ENCODE measurements at places on chromosomes 4 and X.

- DNase-seq: no peak
Measured at GRCh38 chr4:121377076-121377475, 3.7 kb downstream of the QRFPR start.

- DNase-seq: no peak
Measured at GRCh38 chr4:110636680-110637407, 14.0 kb upstream of the PITX2 start.

- DNase-seq: peak; percentile 33
Measured at GRCh38 chr4:113952452-113953029, 26.9 kb downstream of the ARSJ start.

- DNase-seq: no peak
Measured at GRCh38 chrX:39757971-39758370, 339.8 kb downstream of the BCOR start.

GRCh38 chr4:2817701-2818350 is 24.9 kb downstream of the SH3BP2 start:
- no peak for DNase-seq

GRCh38 chr4:44914223-44914622 is 187.9 kb upstream of the GNPDA2 start:
- DNase-seq: no peak

DNA sequence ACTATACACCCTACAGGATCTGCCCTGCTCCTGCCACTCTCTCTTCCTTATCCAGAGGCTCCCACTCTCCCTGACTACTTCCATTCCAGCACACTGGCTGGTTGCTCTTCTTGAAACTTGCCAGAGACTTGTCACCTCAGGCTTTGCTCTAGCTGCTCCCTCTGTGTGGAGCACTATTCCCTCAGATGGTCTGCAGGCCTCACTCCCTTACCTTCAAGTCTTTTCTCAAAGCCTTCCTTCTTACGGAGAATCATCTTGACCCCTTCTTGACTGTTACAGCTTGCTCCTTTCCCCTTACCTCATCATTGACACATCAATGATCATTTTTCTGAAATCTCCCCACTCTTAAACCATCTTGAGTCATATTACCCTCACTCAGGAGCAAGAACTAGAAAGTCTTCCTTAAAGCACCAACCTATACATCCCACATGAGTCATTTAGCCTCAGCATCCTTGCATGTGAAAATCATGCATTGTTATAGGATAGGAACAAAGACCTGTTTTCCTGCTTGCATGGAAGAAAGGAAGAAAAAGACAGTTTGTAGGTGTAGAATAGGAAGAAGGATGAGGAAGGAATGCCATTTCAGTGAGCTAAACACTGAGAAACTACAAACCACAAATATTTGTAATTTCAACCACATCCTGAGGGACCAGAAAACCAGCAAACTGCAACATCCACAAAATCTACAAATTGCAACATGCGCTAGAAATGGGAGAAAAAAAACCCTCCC is 55.7 kb downstream of the ANTXR2 start:
- no peak for DNase-seq

DNA sequence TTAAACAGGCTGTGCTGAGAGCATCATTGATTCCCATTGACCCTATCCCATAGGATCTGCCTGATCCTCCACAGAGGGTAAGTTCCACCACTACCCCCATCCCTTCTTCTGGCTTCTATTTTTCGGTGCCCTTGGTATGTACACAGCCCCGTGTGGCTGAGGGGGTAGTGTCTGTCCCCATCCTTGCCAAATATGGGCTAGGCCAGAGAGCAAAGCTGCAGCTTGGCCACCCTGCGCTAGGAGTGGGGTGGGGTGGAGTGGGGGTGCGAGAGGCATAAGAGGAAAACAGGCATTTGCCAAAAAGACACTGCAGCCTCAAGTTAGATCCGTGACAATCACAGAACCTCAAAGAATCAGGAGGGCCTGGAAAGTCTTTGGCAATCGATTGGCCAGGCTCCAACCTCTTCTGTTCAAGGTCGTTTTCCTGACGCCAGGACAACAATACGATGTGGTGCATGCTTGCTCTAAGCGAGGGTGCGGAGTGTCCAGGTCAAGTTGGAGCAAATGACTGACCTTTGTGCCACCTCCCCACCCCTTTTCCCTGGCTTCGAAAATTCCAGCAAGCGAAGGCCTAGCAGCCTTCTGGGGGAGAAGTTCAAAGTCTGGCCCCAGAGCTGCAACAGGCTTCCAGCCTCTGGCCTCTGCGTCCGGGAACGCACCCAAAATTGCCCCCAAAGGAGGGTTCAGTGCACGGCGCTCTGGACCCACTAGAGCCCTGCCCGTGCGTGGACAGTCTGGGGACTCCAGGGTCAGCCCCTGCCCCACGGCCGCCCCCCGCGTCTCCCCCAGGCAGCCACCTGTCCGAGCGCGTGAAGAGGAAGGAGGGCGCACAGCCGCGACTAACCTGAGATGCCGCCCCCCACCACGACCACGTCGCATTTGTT is 598 bp downstream of the MAOB start:
- DNase-seq: no peak

DNA sequence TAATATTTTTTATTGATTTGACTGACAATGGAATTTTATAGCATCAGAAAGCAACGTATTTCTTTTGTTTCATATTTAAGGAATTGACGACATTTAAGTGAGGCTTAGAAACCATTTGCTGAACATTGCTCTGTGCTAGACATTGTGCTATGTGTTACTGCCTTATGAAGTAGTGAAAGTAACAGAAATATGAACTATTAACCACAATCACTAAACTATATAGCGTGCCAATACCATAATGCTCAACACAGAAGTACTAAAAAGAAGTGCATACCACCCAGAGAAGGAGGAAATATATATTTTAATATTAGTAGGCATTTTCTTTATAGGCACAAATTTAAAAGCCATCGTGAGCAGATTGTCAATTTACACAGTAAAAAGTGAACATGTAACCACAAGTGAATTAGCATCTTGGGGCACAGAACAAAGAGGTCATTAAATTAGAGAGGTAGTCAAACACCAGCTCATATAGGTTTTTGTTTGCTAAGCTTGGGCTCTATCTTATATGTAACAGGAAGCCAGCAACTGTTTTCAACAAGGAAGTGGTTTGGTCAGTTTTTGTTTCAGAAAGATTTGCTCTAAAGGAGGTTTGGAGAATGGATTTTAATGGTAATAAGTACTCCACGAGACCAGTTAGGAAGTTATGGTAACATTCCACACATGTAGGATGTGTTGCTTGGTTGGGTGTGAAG is 270.7 kb downstream of the GRXCR1 start:
- no peak for DNase-seq

DNA sequence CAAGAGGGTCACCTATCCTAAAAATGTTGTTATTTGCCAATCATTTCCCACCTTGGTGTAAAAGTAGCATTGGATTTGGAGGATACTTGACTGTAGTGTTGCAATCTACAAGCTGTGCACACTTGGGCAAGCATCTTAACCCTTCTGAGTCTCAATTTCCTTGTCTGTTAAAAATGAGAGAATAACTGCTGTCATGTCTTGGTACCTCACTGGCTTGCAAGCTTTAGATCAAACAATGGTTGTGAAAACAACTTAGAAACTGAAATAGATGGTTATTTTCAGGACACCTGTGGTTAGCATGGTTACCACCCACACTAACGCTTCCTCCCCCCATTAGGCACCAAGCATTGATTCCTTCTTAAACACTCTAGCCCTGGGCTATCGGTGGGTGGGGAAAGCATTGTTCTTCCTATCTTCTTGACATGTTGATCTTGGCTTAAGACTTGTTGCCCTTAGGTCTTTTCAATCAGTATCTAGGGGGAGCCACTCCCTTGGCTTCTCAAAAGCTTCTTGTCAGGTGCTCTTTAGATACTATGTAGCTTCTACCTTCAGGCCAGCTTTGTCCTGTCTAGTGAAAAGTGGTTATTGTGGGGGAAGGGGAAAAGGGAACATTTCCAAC is 10.6 kb upstream of the AMOT start:
- no peak for DNase-seq

DNA sequence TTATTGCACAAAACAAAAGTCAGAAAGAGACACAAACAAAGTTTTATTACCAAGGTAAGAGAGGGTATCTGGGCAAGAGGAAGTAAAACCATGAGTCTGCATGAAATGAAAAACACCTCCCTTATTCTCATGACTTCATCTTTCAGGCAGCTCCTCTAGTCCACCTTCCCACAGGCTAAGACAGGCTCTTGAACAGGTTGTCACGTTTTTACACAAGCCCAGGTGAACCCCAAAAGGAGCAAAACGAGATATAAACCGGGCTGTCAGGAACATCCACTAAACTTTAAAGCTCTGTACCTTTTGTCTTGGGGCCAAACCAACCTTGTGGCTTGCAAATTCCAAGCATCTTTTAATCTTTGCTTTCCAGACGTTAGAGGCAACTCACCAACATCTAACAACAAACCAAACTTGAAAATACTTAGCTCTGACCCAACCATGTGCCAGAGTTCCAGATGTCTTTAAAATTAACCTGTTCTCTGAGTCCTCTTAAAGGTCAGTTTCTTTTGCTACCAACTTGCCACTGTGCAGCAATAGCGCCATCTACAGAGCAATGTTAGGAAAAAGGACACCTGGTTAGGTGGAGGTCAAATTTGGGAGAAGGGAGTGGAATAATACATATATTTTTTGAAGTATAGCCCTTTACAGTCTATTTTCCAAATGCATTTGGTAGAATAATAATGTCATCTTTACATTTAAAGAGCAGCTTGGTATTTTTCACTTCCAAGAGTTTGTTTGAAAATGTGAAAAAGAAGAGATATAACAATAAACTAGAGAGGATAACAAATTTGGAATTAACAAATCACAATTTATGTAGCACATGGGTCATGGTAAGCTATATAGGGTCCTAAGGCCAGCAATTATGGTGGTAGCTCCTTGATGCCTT is 73.1 kb downstream of the QRFPR start:
- DNase-seq: no peak

GRCh38 chr4:7418131-7418943 is 16.4 kb downstream of the PSAPL1 start:
- no peak for DNase-seq

DNA sequence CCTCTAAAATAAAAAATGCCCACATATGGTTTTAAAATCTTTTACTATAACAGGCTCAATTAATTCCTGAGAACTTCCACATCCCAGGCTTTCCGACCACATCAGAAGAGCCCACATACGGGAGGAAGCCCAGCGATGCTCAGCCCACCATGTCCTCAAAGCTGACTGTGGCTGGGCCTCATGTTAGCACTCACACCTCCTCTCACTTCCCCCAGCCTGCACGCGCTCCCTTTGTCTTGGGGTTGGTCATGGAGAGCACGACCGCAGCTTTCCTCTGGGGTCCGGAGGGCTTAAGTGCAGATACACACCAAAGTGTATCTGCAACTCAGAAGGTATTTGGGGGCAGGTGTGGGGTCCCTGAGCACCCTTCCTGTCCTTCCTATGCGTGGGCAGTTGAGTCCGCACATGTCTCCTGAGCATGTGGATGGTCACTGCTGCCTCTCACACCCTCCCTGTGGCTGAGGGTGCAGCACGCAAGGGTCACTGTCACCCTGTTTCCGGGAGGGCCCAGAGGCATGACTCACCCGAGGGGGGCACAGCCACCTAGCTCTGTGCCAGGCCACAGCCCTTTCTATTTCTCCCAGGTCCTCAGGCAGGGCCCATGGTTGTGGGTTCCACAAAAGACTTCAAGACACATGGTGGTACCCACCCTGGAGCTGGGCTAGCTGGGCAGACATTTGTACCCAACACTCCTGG is 21.2 kb downstream of the WDR1 start:
- no peak for DNase-seq

DNA sequence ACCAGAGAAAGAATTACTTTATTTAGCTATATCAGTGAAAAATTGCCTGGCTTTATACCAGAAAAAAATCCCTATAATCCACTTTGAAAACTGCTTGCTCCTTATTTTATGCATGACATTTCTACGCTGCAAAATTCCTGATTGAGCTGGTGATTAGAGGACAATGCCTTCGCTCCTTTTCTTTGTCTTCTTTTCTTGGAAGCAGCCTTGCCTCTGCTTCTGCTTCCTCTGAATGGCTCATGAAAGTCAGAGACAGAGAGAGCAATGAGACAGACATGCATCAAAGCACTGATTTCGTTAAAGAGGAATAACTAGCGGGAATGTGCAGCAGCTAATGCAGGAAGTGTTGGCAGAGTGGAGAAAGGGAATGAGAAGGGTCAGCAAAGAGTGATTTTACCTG is 294.3 kb upstream of the IGFBP7 start:
- DNase-seq: no peak

DNA sequence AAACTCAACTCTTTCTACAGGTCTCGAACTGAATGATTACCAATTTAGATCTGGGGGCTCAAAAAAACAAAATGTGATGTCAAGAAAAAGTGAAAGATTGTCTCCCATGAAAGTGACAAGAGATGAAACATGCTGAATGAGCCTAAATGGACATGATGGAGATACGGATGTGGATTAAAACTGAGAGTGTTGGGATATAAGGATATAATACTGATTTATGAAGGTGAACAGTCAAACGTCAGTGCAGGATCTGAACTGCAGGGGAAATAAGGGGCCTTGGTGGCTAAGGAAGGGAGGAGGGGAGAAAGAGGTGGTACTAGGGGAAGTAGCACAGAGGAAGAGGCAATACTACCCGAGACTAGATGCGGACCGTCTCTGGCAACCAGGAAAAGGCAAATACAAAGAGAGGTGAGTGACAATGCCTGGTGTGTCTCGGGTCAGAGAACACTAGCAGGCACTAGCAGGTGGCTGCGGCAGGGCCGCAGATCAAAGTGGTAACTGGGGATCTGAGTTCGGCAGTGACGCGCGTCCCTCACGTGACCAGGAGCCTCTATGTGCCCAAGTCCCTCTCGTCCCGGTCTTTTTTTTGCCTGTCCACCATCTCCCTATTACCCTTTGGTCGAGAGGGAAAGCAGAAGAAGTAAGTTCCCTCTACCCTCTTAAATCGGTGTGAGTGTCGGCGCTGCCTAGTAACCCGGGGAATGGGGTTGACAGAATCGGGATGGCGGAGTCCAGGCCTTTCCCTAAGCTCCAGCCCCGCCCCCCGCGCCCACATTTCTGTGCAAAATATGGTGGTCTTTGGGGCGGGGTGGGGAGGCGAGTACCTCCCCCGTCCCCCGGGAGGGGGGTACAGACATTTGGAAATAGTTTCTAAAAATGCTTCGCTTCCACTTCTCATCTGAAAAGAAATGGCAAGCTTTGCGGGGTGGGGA is at the start of gene TCEAL1:
Gene TCEAL1, plus strand, starts transcription at position 590 of the 932 bp plus-strand sequence. CDS start 942 bp downstream, outside the sequence.
- peak; percentile 73 for DNase-seq

GRCh38 chrX:10062980-10063379 is 93.8 kb upstream of the CLCN4 start:
- DNase-seq: no peak

DNA sequence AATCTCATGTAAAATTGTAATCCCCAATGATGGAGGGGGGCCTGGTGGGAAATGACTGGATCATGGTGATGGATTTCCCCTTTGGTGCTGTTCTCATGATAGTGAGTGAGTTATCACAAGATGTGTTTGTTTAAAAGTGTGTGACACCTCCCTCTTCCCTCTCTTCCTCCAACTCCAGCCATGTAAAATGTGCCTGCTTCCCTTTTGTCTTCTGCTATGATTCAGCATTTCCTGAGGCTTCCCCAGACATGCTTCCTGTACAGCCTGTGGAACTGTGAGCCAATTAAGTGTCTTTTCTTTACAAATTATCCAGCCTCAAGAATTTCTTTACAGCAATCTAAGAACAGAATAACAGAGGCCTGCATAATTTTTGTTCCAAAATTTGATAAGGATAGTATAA is 85.2 kb downstream of the ANAPC10 start:
- peak; percentile 6 for DNase-seq

GRCh38 chrX:7926501-7926900 is 712 bp downstream of the PNPLA4 start:
- DNase-seq: no peak

- DNase-seq: no peak
Measured at GRCh38 chrX:139423186-139423585, 107.4 kb upstream of the F9 start.

GRCh38 chr4:106753426-106753825 is 282.7 kb downstream of the DKK2 start:
- no peak for DNase-seq

GRCh38 chr4:22703912-22704311 is 11.2 kb downstream of the GBA3 start:
- DNase-seq: no peak
